ENCODE measurements at places on chromosomes 1 and 21.

GRCh38 chr1:75643460-75643859 is 32.5 kb upstream of the SLC44A5 start:
- no peak for DNase-seq

DNA sequence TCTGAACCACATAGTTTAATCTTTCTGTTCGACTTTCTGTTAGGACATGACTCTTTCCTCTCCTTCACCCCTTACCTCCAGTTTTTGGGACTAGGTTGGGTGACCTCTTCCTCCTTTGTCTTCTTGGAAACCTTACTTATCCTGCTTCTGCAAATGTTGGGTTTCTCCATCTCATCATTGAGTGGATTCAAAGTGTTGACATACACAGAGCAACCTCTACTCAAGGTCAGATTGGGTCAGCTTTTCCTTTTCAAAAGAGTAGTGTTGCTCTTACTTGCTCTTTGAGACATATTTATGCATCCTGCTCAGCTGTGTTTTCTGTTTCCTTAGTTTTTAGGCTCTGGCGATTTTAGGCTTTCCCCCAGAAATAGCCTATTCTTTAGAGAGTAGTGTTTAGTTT is 3.7 kb downstream of the CAMTA1 start:
- DNase-seq, result no peak

DNA sequence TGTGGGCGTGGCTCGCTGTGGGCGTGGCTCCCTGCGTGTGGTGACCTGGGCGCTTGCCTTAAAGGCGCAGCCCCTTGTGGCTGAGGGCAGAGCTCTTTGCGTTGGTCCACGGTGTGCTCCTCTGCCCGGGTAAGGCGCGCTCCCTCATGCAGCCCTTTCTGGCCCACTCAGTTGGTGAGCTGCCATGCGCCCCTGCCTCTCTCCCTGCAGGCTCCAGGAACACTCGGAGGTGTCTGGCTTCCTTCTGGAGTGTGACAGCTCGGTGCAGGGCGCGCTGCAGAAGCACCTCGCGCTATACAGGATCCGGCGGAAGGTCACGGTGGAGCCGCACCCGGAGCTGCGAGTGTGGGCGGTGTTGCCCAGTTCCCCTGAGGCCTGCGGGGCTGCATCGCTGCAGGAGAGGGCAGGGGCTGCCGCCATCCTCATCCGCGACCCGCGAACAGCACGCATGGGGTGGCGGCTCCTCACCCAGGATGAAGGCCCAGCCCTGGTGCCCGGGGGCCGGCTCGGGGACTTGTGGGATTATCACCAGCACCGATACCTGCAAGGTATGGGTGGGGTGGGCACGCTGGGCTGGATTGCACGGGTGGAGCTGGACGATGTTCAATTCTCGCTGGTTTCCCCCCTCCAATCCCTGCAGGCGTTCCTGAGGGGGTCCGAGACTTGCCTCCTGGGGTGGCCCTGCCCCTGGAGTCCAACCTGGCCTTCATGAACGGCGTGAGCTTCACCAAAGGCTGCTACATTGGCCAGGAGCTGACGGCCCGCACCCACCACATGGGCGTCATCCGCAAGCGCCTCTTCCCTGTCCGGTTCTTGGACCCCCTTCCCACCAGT is 9.1 kb downstream of the IBA57 start:
- no peak for DNase-seq

DNA sequence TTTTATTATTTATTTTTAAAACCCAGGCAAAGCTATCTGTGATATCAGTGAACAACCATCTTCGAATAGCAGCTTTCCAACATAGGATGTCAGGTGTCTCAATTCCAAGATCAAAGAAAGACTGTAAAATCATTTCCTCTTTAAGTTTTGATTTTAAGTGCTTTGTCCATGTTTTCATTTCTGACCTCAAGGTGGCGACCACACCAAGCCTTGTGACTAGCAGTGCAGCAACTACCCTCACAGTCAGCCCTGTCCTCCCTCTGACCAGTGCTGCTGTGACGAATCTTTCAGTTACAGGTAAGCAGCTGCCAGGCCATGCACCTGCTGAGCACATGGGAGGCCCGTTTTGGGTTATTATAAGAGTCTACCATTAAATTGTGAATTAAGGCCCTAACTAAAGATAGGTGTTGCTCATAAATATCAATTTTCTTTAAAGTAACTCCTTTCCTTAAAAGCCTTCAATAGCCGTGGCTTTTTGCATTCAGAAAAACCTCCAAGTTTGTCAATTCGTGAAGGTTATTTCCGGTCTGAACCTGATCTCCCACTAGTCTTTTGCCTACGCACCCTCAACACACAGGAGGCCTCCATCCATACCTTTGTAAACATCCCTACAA is 117.0 kb downstream of the CD247 start:
- DNase-seq, result peak; percentile 16

DNA sequence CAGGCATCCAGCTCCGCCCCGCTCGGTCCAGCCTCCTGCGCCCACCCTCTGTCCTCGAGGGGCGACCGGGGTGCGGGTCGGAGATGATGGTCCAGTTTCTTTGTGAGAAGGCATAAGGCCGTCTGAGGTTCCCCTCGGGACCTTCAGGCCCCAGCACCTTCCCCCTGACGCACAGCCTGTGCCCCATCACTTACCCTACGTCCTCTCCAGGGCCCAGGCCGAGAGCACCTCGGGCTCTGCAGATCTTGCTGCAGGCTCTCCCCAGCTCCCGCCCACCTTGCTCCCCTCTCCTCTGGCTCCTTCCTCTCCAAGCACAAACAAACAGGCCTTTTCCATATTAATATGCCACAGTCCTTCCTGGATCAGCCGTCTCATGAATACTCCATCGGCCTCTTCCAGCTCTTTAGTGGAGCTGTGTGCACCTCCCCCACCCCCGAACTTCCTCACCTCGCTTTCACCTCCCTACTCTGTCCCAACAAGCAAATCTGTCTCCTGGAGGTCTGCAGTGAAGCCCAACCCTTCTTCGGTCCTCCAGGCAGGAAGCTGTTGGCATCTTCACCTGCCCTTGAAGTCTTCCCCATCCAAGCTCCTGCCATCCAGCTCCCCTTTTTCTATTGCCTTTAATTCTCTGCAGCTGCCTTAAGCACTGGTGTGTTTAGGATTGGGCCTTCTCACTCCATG is 448 bp upstream of the COL9A2 start:
- DNase-seq, result no peak

DNA sequence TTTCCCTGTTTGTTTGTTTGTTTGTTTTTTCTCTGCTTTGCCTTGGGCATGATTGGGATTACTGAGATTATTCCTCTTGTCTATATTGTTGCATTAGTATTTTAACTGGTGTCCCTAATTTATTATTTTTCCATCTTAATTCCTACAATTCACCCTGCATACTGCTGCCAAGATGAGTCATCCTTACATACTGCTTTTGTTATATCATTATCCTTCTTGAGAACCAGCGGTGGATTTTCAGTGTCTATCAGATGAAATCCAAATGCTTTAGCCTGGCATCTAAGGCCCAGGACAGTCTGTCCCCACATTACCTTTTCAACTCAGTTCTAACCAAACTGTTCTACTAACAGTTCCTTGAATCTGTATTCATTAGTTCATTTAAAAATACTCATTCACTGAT is 101.7 kb downstream of the OLFML2B start:
- DNase-seq, result no peak

DNA sequence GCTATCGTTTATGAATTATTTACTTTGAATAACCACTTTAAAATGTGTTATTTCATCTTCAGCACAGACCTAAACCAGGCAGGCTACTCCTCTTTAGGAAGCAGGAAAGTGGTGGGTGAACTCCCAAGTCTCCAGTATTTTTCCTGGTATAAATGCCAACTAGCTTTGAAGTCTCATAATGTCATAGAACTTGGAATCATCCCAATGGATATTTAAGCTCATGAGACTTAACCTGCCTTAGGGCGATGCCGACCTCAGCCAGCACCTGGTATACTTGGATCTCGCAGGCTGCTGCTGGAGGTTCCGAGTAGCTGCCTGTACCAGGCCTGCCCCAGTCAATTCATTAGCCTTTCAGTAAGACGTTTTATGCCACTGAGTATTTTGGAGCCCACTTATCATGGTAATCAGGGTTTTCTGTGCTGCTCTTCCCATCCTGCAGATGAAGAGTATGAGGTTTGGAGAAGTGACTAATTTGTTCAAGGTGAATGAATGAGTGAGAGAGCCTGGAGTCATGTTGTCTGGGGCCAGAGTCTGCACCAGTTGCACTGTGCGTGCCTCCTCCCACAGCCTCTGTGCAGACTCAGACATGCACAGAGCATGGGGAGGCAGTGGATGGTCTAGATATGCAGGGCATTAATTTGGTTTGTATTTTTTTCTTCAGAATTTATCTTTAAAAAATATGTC is 34.9 kb downstream of the VANGL1 start:
- DNase-seq, result no peak

DNA sequence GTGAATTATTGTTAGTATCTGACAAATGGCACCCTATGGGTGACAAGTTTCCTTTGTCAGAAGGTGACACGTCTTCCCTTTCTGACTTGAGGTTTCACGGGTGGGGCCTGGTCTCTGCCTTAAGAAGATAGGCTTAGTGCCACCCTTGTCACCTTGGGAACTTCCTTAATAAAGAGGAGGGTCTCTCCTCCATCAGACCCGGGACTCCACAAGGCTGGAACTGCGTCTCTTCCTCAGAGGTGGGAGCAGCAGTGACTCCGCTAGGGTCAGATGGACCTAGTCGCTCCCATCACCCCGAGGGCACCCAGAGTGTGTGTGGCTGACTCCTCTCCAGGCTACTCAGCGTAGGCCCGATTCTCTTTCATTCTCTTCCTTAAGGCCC is 774 bp upstream of the WDTC1 start:
- no peak for DNase-seq

GRCh38 chr1:158644449-158644848 is 39.4 kb downstream of the OR10Z1 start:
- no peak for DNase-seq

DNA sequence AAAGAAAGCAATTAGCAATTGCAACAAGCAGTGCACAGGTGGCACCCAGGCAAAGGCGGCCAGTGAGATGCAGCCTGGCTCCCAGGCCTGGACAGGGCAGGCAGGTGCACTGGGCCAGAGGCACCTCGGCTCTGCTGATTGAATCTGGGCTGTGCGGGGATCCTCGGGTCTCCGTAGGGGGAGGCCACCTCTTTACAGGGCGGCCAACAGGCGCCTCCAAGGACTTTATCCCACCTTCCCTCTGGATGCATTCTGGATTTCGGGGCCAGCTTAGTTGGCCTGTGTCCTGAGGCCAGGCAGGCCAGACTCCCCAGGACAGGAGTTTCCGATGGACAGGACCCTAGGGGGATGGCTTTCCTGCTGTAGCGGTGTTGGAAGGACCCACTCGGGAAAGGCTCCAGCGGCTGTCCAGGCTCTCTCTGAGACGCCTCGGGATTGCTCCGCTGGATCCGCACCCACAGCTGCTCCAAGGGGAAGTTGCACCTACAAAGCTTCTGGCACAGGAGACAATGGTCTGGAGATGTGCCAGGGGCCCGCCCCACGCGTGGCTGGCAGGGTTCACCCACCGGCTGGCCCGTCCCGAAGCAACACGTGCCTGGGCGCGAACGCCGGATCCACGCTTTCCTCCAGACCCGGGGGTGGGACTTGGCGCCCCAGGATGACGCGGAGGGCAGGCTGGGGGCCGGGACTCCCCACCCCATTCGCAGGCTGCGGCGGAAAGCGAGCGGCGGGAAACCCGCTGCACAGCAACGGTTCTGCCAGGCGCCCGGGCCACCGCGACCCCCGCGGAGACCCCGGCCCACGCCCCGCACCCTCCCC is 810 bp downstream of the SLC19A1 start:
- DNase-seq, result no peak

DNA sequence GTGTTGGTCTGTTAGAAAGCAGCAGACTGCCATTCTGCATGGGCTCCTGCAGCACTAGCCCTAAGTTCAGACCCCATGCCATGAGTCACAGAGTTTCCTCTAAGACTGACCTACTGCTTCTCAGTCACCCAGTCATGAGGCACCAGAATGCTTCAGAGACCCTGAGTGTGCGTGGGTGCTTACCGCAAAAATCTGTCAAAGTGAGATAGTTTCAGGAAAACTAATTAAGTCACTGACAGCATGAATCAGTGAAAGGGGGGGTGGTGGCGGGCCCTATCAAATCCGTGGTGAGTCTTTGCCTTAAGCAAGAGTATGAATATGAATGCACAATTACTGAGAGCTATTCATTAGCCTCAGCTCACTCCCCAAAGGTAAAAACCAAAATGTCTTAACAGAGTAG is 98.1 kb downstream of the KCTD3 start:
- no peak for DNase-seq

- no peak for DNase-seq
Observed at GRCh38 chr1:245169376-245169775, 14.6 kb downstream of the KIF26B start.

- DNase-seq, result no peak
Observed at GRCh38 chr1:95384567-95384966, 150.6 kb downstream of the RWDD3 start.

DNA sequence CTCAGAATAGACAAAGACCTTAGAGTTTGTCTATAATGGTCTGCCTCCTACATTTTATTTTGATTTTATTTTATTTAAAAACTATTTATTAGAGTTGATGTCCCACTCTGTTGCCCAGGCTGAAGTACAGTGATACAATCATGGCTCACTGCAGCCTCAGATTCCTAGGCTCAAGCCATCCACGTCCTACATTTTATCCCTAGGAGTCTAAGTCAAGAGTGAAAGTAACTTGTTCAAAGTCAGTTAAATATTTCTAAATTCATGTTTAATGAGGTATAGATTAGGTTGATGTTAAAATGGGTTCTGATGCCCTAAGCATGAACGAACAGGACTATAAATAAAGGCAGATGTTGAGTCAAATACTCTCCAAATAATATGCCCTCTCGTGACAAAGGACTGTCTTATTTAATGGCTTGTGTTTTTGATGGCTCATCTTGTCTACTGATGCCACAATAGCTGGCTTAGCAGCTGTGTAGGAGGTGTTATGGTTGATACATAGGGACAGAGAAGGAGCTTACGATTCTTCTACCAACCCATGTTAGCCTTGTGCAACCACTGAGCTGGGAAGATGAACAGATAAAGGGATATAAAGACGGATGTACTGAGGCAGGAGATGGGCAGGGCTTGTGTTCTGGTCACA is 66.0 kb upstream of the CR1L start:
- no peak for DNase-seq

GRCh38 chr1:20233394-20233793 is 47.1 kb upstream of the PLA2G2C start:
- DNase-seq, result no peak

DNA sequence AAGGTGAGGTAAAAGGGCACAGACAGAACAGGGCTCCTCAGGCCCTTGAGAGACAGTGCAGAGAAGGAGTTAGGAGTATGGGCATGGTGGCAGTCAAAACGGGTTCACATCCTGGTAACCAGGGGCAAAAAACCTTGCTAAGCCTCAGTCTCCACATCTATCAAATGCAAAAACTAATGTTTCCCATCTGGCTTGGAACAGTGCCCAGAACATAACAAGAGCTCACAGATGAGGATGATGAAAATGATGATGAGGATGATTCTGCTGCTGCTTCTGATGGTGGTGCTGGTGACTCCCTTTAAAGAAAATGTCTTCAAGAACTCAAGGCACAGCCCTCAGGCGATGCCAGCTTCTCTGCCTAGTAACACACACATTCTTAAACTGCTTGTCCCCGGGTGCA is 24.1 kb downstream of the HHIPL2 start:
- no peak for DNase-seq

DNA sequence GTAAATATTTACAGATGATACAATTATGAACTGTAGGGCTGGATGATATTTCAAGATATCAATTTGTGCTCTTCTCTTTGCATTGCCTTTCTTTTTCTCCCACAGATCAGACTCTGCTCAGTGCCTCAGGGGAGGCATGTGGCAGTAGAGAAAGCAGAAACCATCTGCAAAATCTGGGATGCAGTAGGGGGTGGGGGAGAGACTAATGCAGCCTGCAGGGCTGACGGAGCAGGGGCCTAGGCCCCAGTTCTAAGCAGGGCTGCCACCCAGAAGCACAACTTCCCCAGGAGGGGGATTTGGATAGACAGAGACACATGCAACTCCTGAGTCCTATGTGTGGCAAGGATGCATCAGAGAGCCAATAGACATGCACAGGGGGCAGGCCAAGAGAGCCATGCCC is 511.6 kb downstream of the SMYD3 start:
- no peak for DNase-seq
